C1 segment of cervical spinal cord (tissue), 14 donors: ENCODE measurements at places on chromosomes 5 and 9.

- DNase-seq = no peak
Observed at GRCh38 chr5:27473307-27474046, 435.1 kb upstream of the CDH9 start.

- no peak for DNase-seq
Observed at GRCh38 chr5:156678484-156678883, 171.6 kb upstream of the PPP1R2B start.

GRCh38 chr5:14906628-14907027 is 35.0 kb upstream of the ANKH start:
- DNase-seq = no peak

- no peak for DNase-seq
Observed at GRCh38 chr5:11455505-11455904, 448.7 kb downstream of the CTNND2 start.

DNA sequence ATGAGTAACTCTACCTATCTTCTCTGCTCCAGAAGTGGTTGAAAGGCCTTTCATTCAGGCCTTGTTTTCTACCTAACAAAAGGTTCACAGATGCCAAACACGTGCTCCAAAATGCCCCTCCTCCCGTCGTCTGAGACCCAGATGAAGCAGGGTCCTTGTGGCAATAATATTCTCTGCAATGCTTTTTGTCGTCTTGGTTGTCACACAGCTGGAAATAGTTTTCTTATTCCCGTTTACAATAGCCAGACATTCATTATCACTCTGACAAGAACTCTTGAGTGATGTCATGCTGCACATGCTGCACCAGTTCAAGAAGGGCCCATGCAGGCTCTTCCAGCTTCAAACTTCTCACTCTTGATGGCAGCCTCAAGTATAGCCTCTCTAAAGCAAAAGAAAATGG is 7.8 kb downstream of the LPAR1 start:
- no peak for DNase-seq

GRCh38 chr5:60810438-60811085 is 33.5 kb downstream of the ELOVL7 start:
- no peak for DNase-seq

GRCh38 chr5:121681229-121681855 is 170.3 kb upstream of the FTMT start:
- DNase-seq = no peak

DNA sequence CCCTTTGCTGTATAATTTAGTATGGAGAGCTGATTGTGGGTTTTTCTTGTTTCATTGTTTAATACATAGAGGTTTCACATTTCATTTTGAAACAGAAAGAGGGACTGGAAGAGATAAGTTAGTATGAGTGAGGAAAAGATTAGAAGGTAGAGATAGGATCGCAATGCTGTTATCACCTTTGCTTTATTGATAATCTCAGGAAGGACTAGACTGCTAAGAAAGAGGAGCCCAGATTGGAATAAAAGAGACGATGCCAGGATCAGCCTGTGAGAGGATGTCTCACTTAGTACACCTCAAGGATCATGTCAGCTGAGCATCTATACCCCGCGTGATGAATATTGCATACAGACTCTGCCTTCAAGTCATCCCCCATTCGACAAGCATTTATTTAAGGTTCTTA is 178.0 kb upstream of the DMAC1 start:
- DNase-seq = no peak

DNA sequence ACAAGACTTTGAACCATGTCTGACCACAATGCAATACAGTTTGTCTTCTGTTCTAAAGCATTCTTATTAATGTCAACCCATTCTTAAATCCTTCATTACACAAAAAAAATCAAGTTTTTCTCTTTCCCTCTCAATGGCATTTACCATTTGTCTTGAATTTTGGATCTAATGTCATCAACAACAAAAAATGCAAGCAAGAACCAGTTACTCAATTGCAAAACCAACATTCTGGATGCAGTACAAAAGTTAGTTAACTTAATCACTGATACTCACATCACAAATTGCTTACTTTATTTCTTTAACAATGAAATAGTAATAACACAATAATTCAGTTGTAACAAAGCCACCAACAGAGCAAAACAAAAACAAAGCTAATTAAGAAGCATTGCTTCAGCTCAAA is 6.0 kb downstream of the C9orf40 start:
- no peak for DNase-seq

DNA sequence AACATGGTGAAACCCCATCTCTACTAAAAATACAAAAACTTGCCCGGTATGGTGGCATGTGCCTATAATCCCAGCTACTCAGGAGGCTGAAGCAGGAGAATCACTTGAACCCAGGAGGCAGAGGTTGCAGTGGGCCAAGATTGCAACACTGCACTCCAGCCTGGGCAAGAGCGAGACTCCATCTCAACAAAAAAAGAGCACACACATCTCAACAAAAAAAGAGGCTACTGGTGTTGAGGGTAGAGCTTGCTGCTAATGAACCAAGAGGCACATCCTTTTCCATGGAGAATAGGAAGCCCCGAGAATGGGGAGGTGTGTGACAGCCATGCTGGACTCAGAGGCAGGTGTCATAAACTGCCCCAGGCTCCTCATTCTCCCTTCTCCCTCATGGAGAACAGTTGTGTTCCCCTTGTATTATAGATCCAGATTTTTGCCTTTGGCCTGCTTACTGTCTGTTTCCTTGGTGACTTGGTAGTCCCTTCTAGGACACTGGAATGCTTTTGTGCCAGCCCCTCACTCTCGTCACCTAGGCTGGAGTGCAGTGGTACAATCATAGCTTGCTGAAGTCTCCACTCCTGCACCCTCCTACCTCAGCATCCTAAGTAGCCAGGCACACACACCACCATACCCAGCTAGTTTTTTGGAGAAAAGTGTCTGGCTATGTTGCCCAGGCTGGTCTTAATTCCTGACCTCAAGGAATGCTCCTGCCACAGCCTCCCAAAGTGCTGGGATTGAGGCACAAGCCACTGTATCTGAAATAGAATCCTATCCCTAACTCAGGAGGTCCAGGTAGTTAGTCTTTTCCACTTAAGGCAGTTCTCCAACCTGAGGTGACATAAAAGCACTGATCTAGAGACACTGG is 5.1 kb downstream of the RPL12 start:
- no peak for DNase-seq

- no peak for DNase-seq
Observed at GRCh38 chr5:31827867-31828266, 188.9 kb downstream of the PDZD2 start.

DNA sequence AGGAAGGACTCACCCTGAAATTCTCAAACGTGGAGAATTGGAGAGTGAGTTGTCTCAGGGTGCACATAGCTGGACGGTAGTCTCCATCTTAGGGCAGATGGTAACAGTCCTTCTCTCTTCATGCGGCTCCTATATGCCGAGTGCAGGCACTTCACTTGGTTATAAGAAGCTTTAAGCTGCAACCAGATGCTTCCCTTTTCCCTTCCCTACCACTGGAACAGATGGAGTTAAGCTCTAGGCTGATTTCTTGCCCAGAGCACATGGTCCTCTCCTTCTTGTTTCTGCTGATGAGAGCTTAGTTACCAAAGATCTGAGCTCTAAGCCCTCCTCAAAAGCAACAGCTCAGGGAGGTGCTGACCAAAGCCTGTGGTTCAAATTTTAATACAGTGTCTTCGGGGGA is 355.7 kb downstream of the ARHGEF28 start:
- DNase-seq = no peak
